ENCODE measurements at places on chromosomes 3 and 15.

DNA sequence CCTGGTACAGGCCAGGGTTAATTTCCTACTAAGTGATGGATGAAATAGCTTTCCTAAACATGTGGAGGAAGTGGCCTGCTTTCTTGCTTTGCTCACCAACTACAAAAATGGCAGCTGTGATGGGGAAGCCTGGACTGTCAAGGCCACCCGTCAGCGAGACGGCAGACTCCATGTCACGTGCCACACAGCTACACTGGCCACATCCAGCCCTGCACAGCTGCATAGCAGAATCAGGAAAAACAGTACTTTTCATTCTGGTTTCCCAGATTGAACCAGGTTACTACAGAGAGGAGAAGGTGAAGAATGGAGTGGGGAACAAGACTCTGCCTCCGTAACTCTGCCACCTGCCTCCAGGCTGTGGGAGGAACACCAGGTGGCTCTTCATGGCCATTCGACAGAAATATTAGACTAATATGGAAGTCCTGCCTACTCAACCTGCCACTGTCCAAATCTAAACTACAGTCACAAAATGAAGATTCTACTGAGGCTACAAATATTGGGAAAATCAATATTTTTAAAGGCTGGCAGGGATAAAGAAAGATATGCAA is 174.3 kb downstream of the MAGI1 start:
- DNase-seq, result no peak

- DNase-seq, result no peak
Measured at GRCh38 chr3:73394240-73394639, 230.5 kb downstream of the PDZRN3 start.

DNA sequence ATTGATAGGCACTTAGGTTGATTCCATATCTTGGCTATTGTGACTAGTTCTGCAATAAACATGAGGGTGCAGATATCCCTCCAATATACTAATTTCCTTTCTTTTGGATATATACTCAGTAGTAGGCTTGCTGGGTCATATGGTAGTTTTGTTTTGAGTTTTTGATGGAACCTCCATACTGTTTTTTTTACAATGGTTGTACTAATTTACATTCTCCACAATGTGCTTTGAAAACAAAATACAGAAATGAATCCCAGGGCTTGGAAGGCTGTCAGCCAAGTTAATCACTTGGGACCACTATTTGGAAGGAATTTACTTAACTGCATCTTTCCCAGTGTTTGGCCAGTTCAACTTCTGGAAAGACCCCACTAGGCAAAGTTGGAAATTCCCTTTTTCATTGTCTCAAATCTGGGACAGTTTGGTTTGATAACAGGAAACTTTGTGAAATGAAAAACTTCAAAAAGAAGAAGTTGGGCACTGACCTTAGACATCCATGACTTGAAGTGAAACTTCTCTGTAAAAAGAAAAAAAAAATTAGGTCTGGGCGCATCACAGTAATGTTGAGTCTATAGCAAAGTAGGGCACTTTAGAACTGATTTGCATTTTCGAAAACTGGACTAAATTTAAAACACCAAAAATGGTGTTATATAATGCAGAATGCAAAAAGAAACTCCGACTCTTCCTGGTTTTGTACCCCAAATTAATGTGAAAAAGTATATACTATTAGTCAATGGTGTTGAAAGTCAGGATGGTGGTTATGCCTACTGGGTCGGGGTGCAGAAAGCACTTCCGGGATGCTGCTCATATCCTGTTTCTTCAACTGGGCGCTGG is 6.0 kb downstream of the CTSH start:
- DNase-seq, result no peak

DNA sequence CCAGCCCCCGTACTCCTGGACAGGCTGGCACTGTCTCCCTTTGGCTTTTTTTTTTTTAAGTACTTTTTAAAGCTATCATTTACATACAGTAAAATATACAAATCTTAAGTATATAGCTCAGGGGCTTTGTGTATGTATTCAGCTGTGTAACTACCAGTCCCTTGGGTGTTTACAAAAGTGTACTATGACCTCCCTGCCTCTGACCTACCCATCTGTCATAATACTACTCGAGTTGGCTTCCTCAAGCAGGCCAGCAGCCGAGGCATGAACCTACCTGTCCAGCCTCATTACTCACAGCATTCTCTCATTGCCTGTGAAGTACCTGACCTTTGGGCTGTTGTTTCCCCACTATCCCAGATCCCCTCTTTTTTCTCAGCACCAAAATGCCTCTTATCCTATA is 33.2 kb downstream of the ABHD2 start:
- no peak for DNase-seq

DNA sequence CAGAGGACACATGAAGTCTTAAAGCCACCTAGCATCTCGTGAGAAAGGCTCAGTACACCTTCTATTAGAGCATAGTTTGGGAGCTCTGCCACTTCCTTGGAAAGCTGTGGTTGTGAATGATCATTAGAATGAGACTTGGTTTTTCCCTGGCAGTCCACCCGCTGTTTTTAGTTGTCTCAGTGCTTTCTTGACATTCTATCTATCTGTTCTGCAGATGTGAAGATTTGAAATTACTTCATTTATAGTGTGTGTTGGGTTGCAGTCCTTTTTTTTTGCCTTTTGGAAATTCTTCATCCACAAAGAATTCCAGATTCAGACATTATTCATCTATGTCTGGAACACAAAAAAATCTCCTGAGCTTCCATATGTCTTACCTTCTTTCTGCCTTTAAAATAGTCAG is 23.7 kb downstream of the PPP2R3A start:
- no peak for DNase-seq

GRCh38 chr3:106172780-106173179 is 304.0 kb upstream of the CBLB start:
- DNase-seq, result no peak

- no peak for DNase-seq
Measured at GRCh38 chr3:184968115-184968514, 156.1 kb downstream of the VPS8 start.

GRCh38 chr3:107525644-107526305 is 3.0 kb downstream of the BBX start:
- DNase-seq, result no peak

DNA sequence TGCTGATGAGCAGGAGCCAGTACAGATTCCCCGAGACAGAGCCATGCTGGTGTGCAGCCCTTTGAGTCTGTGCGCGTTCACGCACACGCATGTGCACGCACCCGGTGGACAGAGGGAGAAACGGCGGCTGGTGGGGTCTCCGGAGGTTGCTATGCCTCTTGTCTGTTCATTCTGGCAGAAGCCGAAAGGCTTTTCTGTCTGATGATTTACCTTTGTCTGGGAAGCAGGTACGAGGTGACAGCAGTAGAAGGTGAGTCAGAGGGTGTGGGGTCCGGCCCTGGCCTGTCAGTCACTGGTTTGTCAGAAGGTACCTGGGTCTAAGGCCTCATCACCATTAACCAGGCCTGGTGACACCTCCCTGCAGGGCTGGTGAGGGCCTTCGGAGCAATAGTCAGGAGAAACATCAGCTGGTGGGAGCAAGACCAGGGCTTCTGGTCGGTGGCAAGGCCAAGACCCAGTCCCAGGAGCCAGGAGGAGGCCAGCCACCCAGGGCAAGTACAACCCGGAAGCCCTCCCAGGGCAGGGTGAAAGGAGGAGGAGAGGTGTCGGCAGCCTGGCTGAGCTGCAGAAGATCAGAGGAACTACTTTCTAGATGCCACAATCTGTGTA is 7.5 kb downstream of the PCSK6 start:
- no peak for DNase-seq

DNA sequence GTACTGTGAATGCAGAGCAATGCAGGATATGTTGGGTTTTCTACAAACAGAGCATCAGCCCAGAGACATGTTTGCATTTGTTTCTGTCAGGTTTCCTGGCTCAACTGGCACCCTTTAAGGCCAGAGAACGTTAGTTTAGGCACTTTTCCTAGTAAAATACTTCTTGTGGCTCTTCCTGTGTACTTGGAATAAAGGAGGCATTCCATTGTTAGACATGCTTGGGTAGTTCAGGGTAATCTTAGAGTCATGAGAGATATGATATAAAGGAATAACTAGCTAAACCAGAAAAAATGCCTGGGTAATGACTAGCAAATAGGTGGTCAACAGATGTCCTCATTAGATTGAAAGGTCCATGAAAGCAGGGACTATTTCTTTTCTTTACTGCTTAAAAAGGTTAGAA is 60.4 kb upstream of the RBM5 start:
- DNase-seq, result no peak

DNA sequence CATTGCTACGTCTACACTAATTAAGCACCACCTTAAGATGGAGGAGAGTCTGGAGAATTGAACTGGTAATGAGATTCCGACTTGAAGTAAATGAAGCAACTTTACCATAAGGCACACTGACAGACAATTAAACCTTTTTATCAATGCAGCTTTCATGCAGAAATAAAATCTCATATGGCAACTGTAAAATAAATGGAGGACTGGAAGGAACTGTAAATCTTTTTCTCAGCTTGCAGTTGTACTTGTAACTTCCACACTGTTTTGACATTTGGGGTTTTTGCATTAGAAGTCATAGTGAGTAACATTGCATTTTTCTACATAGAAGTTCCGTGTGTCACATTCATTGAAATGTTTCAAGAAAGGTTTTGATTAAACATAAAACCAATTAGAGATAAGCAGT is 705.3 kb downstream of the NLGN1 start:
- DNase-seq, result no peak

- no peak for DNase-seq
Measured at GRCh38 chr3:188184649-188185048, 30.7 kb downstream of the LPP start.

- no peak for DNase-seq
Measured at GRCh38 chr3:54858093-54858785, 69.6 kb downstream of the LRTM1 start.

GRCh38 chr3:172643506-172644179 is 67.2 kb downstream of the NCEH1 start:
- no peak for DNase-seq

DNA sequence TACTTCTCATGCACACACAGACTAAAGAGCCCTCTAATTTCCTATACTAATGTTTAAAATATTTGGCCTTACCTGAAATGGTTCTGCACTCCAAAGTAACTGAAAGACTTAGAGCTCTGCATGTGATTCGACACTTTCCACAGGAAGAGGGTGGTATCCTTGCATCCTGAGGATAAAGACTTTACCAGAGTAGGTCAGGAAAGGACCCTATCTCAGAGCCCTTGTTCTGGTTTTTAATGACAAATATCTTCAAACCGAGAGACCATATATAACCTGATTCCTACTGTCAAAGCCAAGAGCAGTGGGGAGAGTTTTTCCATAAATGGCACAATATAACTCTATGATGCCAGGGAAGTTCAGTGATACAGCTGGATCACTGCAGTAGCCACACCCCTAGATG is at the start of gene GP5:
TSS of gene GP5 (minus strand) at position 101 of the 400 bp plus-strand sequence. CDS start 984 bp downstream, outside the sequence.
- DNase-seq, result no peak

- DNase-seq, result no peak
Measured at GRCh38 chr3:32643354-32643753, 41.6 kb upstream of the CNOT10 start.

- DNase-seq, result no peak
Measured at GRCh38 chr3:143252931-143253330, 133.4 kb downstream of the CHST2 start.

- no peak for DNase-seq
Measured at GRCh38 chr3:58271901-58272501, 34.0 kb upstream of the RPP14 start.

DNA sequence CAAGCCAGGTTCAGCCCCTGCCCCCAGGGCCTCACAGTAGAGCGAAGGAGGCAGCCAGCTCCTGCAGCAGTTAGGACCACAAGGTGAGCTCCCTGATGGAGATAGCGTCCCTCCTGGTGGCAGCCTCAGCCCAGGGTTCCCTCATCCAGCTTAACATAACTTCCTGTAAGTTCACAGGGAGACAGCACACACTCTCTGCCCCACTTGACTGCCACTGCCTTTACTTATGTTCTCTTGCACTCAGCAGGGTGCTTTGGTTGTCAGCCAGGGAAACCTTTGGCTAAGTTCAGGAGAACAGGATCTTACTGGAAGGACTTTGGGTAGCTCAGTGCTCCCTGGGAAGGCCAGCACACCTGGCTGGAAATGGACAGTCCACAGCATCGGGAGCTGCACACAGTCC is 10.9 kb downstream of the KBTBD13 start:
- no peak for DNase-seq

- no peak for DNase-seq
Measured at GRCh38 chr3:70646635-70647034, 334.2 kb upstream of the MDFIC2 start.

- no peak for DNase-seq
Measured at GRCh38 chr3:134485075-134485717, 589 bp downstream of the ANAPC13 start.
